Renal cortex interstitium (tissue), 15 donors: ENCODE measurements at places on chromosomes 6 and 20.

GRCh38 chr6:25899580-25900408 is 25.8 kb upstream of the SLC17A3 start:
- DNase-seq = no peak

DNA sequence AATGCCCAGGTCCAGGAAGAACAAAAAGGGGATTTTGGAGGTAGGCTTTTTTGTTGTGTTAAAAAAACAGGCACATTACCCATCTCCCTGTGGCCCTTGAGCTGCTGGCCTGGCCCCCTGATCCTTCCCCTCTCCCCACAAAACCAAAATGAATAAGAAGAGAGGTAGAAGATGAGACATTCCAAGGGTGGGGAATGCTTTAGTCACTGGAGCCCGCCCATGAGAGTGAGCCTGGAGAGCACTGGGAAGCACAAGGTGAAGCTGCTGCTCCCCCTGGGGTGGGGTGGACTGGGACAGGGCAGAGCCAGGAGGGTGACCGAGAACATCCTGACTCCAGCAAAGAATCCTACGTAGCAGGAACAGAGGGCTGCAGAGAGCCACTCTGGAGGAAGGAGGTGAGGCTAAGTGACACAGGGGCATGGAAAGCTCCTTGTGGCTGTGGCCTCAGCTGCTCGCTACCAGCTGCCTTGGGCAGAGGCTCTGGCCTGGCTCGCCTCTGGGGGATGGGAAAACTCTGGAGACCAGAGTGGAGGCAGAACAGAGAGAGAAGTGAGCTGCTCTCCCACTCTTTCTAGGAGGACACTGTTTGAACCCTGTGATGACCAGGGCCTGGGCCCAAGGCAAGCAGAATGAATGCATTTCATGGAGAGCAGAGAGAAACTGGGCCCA is 48.3 kb downstream of the AKAP7 start:
- no peak for DNase-seq

DNA sequence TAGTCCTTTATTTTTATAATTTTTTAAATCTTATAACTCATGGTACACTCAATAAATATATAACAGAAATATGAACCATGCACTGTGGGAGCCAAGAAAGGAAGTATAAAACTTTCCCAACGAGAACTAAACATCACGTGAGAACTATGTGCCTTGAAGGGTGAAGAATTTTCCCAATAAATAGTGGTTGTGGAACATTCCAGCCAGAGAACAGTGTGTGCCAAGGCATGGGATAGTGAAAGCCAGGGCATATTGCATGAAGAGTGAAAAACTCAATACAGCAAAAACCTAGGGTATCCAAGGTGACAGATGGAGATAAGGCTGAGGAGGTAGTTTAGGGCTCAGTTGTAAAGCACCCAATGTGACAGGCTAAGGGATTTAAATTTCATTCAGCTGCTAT is 86.1 kb downstream of the SIM1 start:
- DNase-seq = no peak

DNA sequence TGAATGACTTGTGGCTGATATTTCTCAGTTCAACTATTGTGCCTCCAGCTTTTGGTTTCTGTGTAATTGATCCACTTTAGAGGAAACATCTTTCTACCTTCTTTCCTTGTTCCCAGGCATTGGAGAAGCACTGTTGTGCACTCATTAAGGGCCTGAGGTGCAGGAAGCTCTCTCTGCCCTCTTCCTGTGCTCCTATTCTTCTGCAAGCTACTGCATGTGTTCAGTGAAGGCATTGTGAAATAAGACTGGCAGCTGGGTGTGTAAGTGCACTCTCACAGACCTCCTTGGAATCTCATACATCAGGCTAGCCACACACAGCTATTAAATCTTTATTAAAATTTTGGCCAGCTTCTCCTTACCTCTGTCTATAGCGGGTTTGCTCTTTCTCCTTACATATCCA is 177.8 kb downstream of the OGFRL1 start:
- DNase-seq = no peak

GRCh38 chr6:41232667-41233066 is 4.5 kb downstream of the TREML4 start:
- DNase-seq = no peak
